ENCODE measurements at places on chromosomes 7 and 10.

- no peaks in the 10 kb centered on the region for H3K27me3 ChIP-seq
- H3K4me3 ChIP-seq, result no peak overlapping the region
- H3K36me3 ChIP-seq, result no peaks in the 10 kb centered on the region
- H3K4me1 ChIP-seq, result no peaks in the 10 kb centered on the region
These were observed 223.5 kb upstream of the PHYHIPL start for GRCh38 chr10:58952747-58953466.

DNA sequence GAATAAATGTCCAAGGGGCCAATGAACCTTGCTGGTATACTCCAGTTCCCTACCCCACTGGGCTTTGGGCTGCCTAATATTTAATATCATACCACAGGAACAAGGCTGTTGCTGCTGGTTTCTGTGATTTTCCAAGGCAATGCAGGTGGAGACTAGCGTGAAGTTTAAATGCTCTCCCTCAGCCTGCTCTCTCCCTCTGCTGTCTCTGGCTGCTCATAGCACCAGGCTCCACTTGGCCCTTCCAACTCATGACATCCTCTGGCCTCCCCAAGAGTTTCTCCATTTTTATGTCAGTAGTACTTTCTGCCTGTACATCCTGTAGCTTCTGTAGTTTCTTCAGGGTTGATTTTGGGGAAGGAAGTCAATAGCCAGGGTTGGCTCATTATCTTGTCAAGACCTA lies 103.5 kb downstream of the LHFPL3 start:
- no peak for DNase-seq
- H3K4me3 ChIP-seq, result no peak overlapping the region
- no peaks in the 10 kb centered on the region for H3K27me3 ChIP-seq
- H3K36me3 ChIP-seq, result no peaks in the 10 kb centered on the region
- H3K4me1 ChIP-seq, result no peaks in the 10 kb centered on the region

- H3K4me3 ChIP-seq, result no peak overlapping the region
- H3K27ac ChIP-seq, result no peak overlapping the region
- no peaks in the 10 kb centered on the region for H3K36me3 ChIP-seq
- DNase-seq, result no peak
- H3K27me3 ChIP-seq, result no peaks in the 10 kb centered on the region
- H3K4me1 ChIP-seq, result no peaks in the 10 kb centered on the region
These were observed 120.0 kb downstream of the MALRD1 start for GRCh38 chr10:19168584-19168983.

DNA sequence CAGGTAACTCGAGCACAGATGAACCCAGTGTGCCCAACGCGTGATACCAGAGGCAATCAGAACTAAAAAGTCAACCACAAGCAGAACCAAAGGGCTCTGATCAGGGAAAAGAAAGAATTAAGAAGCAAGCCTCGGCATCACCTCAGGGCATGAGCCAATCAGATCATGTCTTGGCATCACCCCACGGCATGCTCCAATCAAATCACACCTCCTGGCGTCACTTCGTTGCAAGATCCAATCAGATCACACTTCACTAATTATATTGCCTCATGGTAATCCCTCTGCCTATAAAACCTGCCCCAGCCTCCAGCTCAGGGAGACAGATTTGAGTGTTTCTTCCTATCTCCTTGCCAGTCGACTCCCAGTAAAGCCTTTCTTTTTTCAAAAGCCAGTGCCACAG lies 46.8 kb downstream of the TYW1B start:
- H3K36me3 ChIP-seq, result peaks cover 20% of the 10 kb centered on the region
- no peaks in the 10 kb centered on the region for H3K4me1 ChIP-seq
- H3K4me3 ChIP-seq, result no peak overlapping the region
- no peaks in the 10 kb centered on the region for H3K27me3 ChIP-seq
- DNase-seq, result no peak

GRCh38 chr7:80312139-80312661 lies 177.6 kb downstream of the GNAI1 start:
- H3K4me3 ChIP-seq, result no peak overlapping the region
- DNase-seq, result no peak
- peaks cover 31% of the 10 kb centered on the region for H3K4me1 ChIP-seq
- H3K27ac ChIP-seq, result peak overlapping the region; percentile 18

- no peak overlapping the region for H3K27ac ChIP-seq
- H3K4me1 ChIP-seq, result no peaks in the 10 kb centered on the region
- no peak overlapping the region for H3K4me3 ChIP-seq
- H3K36me3 ChIP-seq, result no peaks in the 10 kb centered on the region
- no peak for DNase-seq
- H3K27me3 ChIP-seq, result peaks cover 21% of the 10 kb centered on the region
These were observed 199.2 kb downstream of the KIF20B start for GRCh38 chr10:89900554-89900953.

DNA sequence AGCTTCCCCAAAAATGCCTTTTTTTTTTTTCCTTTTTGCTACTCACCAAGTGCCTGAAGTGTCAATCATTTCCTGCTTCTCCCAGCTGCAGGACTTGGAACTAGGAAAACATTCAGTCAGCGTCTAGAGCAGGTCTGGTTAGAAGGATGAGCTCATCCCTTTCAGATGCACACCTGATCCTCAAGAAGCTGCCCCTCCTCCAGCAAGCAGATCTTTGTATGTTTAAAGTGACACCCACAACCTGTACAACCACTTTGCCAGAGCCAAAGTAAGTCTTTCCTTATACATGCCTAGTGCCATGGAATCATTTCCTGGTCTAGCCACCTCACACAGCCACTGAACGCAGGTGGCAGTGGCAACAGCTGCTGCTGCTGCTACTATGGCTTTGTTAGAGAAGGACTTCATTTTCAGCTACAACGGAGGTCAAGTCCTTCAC lies 10.4 kb upstream of the USP54 start:
- H3K4me3 ChIP-seq, result no peak overlapping the region
- H3K4me1 ChIP-seq, result no peaks in the 10 kb centered on the region
- no peak overlapping the region for H3K27ac ChIP-seq
- no peak for DNase-seq
- H3K27me3 ChIP-seq, result no peaks in the 10 kb centered on the region

DNA sequence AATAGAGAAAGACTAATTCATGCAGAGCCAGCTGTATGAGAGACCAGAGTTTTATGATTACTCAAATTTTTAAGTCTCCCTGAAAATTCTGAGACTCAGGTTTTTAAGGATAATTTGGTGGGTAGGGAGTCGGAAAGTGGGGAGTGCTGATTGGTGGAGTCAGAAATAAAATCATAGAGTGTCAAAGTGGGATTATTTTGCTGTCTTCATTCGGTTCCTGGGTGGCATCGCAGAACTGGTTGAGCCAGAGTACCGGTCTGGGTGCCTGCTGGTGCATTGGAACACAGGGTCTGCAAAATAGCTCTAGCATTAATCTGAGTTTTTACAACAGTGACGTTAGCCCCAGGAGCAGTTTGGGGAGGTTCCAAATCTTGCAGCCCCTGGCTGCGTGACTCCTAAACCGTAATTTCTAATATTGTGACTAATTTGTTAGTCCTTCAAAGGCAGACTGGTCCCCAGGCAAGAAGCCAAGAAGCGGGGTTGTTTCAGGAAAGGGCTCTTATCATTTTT lies 32.4 kb downstream of the GPRIN2 start:
- H3K36me3 ChIP-seq, result no peaks in the 10 kb centered on the region
- H3K4me3 ChIP-seq, result no peak overlapping the region
- H3K27ac ChIP-seq, result no peak overlapping the region

DNA sequence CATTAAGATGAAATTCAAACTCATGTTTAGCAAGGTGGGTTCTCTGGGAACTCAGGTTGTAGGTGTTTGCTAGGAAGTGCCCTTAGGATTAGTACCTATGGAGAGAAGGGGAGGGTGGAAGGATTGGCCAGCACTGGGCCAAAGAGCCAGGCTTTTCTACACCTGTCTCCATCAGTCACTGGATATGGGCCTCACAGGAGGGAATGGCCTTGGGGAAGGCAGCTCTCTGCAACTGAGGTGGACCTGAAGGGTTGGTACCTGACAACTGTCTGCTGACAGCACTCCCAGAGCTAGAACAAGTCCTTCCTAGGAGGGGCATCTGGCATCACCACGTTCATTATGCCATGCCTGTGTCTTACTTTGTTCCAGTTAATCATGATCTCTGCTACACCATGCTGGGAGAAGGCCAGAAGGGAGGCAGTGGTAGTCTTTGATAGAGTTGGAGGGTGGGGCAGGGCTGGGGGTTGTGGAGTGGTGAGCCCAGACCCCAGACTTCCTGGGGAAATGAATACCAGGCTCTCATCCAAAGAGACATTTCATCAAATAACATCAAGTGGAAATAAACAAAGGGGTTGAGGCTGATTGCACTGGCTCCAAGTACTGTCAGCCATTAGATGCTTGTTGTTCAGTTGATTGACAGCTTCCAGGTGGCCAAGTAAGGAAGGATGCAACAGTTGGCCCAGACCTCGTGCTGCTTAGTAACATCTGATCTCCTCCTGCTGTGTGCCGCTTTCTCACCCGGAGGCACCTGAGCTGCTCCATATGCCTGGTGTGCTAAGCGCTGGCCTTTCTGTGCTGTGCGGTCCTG lies 70.6 kb upstream of the PIK3CG start:
- H3K4me1 ChIP-seq, result no peaks in the 10 kb centered on the region
- no peaks in the 10 kb centered on the region for H3K36me3 ChIP-seq

- H3K27ac ChIP-seq, result peak overlapping the region; percentile 98
- H3K4me3 ChIP-seq, result peak overlapping the region; percentile 64
- no peaks in the 10 kb centered on the region for H3K27me3 ChIP-seq
- H3K36me3 ChIP-seq, result peaks cover 73% of the 10 kb centered on the region
These were observed 91.5 kb downstream of the ARID5B start for GRCh38 chr10:61992671-61993668.

- no peak for DNase-seq
- H3K27ac ChIP-seq, result no peak overlapping the region
- no peaks in the 10 kb centered on the region for H3K36me3 ChIP-seq
- H3K4me1 ChIP-seq, result peaks cover 22% of the 10 kb centered on the region
These were observed 148.7 kb upstream of the RSU1 start for GRCh38 chr10:16965740-16966447.

GRCh38 chr10:72688208-72688651 lies 3.7 kb upstream of the MCU start:
- no peak overlapping the region for H3K4me3 ChIP-seq
- no peak overlapping the region for H3K27ac ChIP-seq
- no peak for DNase-seq
- H3K36me3 ChIP-seq, result peaks cover 2% of the 10 kb centered on the region
- H3K4me1 ChIP-seq, result peaks cover 22% of the 10 kb centered on the region

DNA sequence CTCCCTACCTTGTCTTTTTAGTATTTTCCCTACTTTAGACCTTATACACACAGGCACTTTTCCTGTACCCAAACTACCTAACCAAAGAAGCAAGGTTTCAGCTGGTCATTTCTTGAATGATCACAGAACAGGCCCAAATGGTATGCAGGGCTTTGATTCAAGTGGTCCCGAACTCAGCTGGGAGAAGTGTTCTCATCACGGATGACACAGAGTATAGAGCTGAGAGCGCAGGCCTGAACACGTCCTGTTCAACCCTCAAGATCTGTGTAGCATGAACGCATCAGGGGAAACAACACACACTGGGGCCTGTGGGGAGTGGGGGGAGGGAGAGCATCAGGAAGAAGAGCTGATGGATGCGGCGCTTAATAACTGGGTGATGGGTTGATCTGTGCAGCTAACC lies 318.2 kb downstream of the SFMBT2 start:
- no peak overlapping the region for H3K27ac ChIP-seq
- no peaks in the 10 kb centered on the region for H3K36me3 ChIP-seq
- no peak for DNase-seq

- no peaks in the 10 kb centered on the region for H3K27me3 ChIP-seq
- peak; percentile 70 for DNase-seq
These were observed 96.3 kb downstream of the DNAJB6 start for GRCh38 chr7:157432957-157433576.

GRCh38 chr10:116912162-116912561 lies 62.9 kb downstream of the ENO4 start:
- no peak for DNase-seq
- no peaks in the 10 kb centered on the region for H3K36me3 ChIP-seq
- H3K27ac ChIP-seq, result no peak overlapping the region
- H3K4me1 ChIP-seq, result no peaks in the 10 kb centered on the region

Measured in activated T-cell treated with anti-CD3 and anti-CD28 coated beads, Interleukin-2, amount 50 U/mL, for 24 hours (primary cell).